ENCODE measurements at places on chromosomes 1 and 21. TPM values are rescaled to one million over a fixed set of nuclear protein-coding genes. Genes with fewer than 3 reads are reported as not detected.

The DDR2 gene
- total RNA-seq = 0.36 TPM

The CYP4Z1 gene
- total RNA-seq = not detected

- no peak for DNase-seq
Measured at GRCh38 chr1:177799746-177800145, 170.1 kb downstream of the SEC16B start.

The PDC gene
- total RNA-seq = not detected

- DNase-seq = no peak
Measured at GRCh38 chr1:14704846-14705245, 106.4 kb downstream of the KAZN start.

DNA sequence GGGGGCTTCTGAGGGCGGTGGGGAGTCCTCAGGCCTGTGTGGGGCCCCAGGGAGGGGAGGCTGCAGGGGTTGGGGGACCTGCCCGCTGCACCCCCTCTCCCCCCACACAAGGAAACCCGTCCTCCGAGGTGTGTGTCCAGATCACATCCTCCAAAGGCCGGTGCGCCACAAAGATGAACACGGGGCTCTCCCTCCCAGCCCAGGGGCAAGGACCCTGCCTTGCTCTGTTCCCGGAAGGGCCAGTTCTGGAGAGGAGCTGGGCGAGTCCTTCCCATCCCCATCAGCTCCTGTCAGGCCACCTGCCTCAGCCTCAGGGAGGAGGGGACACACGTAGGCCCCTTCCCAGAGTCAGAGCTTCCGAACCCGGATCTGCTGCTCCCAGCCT lies 2.5 kb upstream of the TTLL10 start:
- no peak for DNase-seq

The WNT3A gene
- total RNA-seq = not detected

The IL19 gene
- 0.21 TPM for total RNA-seq
